Osteocyte (in vitro differentiated cells): ENCODE measurements at places on chromosomes 2 and 18. TPM values are rescaled to one million over a fixed set of nuclear protein-coding genes. Genes with fewer than 3 reads are reported as not detected.

DNA sequence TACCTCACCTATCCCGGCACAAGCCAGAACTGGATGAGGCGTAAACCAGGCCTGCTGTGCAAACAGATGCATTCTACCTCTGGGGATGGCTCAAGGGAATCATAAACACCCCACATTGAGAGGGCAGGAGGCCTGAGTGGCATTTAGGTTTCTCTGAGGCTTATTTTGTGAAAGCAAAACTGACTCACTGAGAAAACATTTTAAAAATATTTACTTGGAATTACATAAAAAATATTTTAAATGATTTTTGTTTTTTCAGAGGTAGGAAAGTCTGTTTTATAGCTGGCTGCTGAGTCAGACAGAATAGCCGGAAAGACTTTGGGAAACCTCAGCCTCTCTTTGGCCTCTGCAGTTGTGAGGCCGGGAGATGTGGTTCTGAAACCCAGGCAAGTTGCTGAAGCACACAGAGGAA is 244.1 kb downstream of the NCKAP5 start:
- no peak for DNase-seq

DNA sequence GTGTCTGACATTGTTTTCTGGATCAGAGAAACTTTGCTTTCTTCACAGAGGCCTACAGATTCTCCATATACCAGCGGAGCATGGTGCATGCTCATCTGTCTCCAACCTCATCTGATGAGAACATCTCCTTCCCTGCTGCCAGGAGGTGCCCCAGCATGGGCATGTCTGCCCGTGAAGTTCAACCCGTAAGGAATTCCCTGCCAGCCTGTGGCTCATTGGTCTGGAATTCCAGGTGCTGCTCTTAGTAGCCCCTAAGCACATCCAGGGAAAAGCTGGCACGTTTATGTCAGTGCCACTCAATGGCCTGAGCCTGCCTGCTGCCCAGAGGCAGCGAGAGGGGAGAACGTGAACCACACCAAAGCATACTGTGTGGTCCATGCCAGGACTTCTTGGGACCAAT is 1.7 kb upstream of the SP100 start:
- no peak for DNase-seq

- DNase-seq = no peak
Measured at GRCh38 chr2:122515731-122516290, 760.4 kb downstream of the TSN start.

DNA sequence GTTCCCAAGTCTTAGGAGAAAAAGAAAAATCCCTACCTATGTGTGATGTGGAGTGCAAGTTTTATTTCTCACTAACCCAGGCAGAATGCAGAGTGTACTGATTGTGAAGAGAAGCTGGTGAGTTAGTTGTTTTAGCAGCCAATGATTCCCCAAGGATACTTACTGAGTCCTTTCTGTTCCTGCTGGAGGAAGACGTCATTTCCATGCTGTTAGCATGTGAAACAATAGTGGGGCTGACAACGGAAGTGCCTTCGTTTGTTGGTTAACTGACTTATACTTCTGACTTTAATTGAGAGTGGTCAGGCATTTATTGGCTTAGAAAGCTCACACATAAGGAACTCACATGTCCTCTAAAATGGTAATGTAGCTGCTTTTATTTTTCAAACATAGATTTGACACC is 180.6 kb downstream of the MC4R start:
- no peak for DNase-seq

DNA sequence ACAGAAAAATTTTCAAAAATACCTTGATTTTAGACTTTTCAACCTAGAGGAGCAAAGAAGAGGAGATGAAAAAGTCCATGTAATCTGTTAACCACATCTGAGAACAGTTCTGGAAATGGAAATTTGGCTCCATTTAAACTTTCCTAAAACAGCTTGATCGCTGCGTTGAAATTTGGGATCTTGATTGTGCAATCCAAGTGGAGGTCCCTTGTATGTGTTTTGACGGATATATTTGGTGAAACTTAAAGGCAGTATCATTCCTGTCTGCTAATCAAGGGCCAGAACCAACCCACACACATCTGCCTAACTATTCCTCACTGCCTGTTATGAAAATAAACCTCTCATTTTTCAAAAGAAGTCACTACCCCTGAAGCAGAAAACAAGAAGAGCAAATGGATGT is 46.6 kb downstream of the SPATS2L start:
- DNase-seq = no peak

GRCh38 chr2:39704540-39704939 is 38.8 kb downstream of the TMEM178A start:
- no peak for DNase-seq

- no peak for DNase-seq
Measured at GRCh38 chr2:224957540-224958461, 84.5 kb downstream of the DOCK10 start.

- no peak for DNase-seq
Measured at GRCh38 chr2:105184420-105184819, 57.1 kb upstream of the GPR45 start.

- DNase-seq = no peak
Measured at GRCh38 chr2:174717273-174717672, 47.0 kb downstream of the CHRNA1 start.

DNA sequence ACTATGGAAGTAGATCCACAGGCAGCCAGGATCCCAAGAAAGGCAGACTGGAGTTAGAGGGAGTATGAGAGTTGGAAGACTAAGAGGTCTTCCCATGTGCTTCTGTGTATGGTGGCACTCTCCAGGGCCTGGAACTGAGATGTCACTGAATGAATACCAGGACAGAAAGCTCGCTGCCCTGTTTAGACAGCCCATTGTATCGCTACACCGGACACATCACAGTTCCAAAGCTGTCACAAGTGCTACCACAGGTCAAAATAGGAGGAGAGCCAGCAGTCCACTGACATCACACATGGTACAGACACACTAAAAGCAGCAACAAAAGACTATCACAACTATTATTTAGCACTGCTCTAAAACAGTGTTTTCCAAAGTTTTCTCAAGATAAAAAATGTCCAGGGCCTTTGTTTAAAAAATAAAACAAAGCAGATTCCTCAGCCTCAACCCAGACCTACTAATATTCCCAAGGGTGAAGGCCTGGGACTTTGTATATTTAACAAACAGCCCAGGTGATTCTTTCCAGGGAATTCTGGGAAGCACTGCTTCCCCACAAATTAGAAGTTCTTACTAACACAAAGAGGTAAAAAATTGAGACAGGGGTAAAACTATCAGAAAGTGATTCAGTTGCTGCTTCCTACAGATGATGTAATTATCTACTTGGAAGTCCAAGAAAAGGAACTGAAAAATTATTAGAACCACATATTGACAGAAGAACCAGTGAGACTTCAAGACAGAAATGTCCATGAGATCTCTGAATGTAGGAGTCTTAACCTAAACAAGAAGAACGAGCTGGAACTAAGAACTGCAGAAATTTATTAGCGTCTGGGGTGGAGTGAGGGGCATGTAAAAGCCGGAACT is 116.0 kb downstream of the DTNB start:
- no peak for DNase-seq

GRCh38 chr2:1561811-1562421 is 148.7 kb downstream of the TPO start:
- DNase-seq = no peak

DNA sequence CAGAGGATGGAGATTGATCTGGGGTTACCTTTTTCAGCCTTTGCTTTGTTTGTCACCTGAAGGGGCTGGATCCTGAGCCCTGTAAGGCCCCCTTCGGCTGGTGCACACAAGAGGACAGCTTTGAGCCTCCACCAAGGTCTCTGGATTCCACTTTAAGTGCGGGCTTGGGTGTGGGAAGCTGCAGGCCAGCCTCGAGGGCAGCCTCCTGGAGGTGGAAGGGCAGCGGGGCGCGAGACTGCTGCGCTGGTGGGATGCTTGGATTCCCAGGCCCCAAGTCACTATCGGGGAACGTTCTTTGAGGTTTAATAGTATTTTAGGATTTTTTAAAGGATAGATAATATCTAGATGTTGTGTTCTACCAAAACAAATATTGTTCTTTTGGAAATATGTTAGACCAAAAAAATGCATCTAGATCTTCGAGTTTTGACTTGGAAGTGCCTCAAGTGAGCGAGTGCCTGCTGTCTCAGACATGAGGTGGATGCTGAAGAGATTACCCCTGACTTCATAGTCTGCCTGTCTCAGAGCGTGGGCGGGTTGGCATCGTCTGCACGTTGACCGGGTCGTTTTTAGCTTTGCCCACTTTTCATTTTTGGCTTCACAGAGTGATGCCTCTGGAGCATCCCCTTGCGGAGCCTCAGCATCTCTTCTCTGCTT is 113.8 kb downstream of the AGAP1 start:
- no peak for DNase-seq

DNA sequence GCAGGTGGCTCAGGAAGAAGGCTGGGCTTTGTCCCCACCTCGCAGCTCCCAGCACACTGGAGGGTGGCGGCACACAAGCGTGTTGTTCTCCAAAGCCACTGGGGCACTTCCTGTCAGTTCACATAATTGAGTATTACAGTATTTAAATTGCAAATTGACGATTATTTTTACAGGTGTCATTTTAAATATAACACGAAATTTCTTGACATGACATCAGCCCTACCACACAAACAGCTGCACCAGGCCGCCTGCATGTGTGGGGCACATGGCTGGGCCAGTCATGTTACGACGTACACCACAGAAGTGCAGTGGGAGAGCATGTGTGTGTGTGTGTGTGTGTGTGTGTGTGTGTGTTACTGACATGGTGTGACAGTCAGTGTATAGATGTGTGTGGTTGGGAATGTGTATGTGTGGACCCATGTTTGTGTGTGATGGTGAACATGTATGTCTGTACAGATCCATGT is 155.6 kb downstream of the TTC32 start:
- no peak for DNase-seq

DNA sequence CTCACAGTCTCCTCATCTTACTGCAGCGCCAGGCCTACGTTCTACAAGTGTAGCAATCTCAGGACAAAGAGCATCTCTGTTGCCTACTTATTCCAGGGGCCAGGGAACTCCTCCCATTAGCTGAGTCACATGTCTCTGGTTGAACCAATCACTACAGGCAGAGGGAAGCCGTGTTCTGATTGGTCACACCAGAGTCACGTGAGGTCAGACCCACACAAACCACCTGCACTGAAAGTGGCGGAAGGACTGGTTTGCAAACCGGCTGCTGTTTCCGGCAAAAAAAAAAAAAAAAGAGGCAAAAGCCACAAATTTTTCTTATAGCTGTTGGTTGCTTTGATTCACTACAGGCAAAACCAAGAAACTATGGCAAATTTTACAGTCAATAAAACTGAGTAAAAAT is 21.9 kb upstream of the USP14 start:
- no peak for DNase-seq

GRCh38 chr2:79630060-79630459 is 117.2 kb downstream of the CTNNA2 start:
- DNase-seq = no peak

DNA sequence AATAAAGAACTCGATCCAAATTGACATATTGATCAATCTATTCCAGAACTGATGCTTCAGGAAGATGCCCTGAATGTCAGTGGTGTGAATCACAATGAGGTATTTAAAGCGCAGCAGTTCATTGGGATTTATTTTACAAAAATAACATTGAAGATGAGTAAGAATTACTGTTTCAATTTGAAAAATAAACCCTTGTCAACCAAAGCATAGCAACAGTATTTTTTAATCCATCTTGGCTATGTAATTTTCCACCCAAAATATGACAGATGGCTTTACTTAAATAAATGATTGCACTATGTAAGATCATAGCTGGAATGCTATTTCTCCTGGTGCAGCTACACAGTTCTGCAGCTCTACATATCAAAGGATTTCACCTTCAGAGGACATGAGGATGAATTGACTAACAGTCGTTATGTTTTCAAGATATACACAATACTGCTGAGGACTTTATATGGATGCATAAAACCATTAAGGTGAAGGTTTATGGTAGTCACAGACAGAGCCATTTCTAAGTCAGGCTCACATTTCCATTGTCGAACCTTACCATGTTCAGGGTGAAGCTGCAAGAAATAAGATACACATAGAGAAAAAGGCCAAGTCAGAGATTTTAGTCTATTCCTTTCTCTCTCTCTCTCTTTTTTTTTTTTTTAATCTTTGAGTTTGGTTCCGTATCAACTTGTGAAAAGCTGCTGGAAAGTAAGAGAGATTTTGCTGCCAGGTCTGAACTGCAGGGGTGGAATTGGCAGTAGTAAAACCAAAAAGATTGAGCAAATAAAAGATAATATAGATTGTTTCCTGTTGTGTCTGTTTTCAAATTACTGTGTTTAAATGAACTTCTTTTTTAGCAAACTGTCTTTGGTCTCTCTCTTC is 398.0 kb upstream of the CDH20 start:
- no peak for DNase-seq

DNA sequence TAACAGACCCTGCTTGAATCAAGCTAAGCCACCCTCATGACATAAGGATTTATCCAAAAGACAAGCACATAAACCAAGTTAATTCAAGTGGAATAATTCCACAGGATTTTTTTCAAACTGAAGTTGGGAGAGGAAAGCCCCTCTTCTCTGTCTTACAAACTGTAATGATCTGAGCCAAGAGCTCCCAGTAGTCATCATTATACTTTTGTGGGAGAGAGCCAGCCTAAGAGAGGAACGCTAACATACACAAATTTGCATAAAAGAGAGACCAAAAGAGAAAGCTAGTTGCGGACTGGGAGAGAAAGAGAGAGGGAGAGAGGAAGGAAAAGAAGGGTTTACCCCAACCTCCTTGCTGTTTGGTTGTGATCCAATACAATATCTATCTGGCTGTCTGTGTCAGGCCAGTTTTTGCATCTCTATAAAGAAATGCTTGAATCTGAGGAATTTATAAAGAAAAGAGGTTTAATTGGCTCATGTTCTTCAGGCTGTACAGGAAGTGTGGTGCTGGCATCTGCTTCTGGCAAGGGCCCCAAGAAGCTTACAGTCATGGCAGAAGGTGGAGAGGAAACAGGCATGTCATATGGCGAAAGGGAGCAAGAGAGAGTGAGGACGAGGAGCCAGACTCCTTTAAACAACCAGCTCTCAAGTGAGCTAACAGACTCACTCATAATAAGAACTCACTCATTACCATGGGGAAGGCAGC is 20.8 kb upstream of the PUM2 start:
- DNase-seq = no peak

DNA sequence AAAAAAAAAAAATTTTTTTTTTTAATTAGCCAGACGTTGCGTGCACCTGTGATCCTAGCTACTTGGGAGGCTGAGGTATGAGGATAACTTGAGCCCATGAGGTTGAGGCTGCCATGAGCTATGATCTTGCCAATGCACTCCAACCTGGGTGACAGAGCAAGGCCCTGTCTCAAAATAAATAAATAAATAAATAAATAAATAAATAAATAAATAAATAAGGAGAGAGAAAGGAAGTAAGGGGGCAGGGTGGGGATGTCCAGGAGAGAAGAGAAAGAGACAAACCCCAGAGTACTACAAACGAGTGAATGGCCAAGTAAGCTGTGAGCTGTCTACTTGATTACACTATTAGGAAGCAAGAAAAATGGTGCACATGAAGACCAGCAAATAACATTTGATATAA is 7.7 kb upstream of the PMAIP1 start:
- no peak for DNase-seq

GRCh38 chr2:98502556-98503335 is 58.1 kb downstream of the INPP4A start:
- DNase-seq = no peak

- DNase-seq = no peak
Measured at GRCh38 chr2:96823198-96823597, 7.1 kb downstream of the CNNM3 start.

The RAB27B gene
- 1.9 and 2.1 TPM in 2 replicates for total RNA-seq

The EVX2 gene
- not detected in 2 replicates for total RNA-seq

The HOXD12 gene
- not detected in 2 replicates for total RNA-seq

The KIAA2012 gene
- total RNA-seq = not detected in 2 replicates

The CD8B2 gene
- not detected in 2 replicates for total RNA-seq

The ZSWIM2 gene
- total RNA-seq = not detected in 2 replicates

The UGGT1 gene
- total RNA-seq = 43.7 and 43.8 TPM in 2 replicates
